ENCODE measurements at places on chromosomes 2 and 18.

DNA sequence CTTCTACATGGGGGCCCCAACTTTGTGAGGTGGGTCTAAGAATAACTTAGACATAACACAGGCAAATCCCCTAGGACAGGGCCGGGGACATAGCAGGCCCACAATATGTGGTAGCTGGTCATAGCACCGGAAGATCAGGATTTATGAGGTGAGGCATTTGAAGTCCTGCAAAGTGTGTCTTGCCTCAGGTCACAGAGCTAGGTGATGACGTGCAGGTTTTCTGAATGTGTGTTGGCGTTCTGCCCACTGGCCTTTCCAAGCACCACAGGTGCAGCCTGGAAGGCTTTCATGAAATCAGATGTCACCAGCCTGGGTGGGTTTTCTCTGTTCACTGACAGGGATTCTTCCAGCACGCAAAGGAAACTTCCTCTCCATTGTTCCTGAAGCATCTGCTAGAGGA lies 119.1 kb downstream of the LRATD1 start:
- no peak for DNase-seq

- no peak for DNase-seq
These were observed 38.4 kb downstream of the CAB39 start for GRCh38 chr2:230751062-230751461.

- DNase-seq, result no peak
These were observed 371.5 kb downstream of the NUP35 start for GRCh38 chr2:183495589-183496267.

DNA sequence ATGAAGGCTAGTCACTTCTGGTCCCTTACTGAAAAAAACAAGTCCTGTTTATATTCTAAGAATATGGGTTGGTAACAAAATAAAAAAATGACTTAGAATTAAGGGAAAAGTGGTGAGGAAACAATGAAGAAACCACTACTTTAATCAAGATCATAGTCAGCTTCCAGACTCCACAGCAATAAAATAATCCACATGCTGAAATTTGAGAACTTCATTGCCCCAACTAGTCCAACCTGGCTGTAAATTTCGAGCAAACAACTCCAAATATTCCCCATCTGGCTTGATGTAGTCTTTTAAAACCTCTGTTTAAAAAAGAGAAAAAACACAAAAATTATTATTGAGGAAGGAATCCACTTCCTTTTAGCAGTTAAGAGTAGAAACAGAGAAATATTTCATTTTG lies 32.5 kb downstream of the METTL4 start:
- DNase-seq, result no peak

- no peak for DNase-seq
These were observed 128.8 kb downstream of the TTC32 start for GRCh38 chr2:19772981-19773380.

Data from stimulated activated CD4-positive, alpha-beta T cell treated with anti-CD3 and anti-CD28 coated beads, TNF-alpha, amount 100 ng/mL, for 48 hours (primary cell).